ENCODE measurements at places on chromosomes 4 and X. TPM values are rescaled to one million over a fixed set of nuclear protein-coding genes. Genes with fewer than 3 reads are reported as not detected.

Gene GAGE1
- not detected for total RNA-seq

Gene SLC26A1
- 0.18 TPM for total RNA-seq

Gene ETDA
- not detected for total RNA-seq

Gene SYTL5
- 7.4 TPM for total RNA-seq

Gene TEX13C
- not detected for total RNA-seq

Gene GPRASP1
- total RNA-seq, result 1.7 TPM

Gene IL2
- 1.5 TPM for total RNA-seq

Gene DMD
- 60.3 TPM for total RNA-seq

Gene NMU
- total RNA-seq, result not detected

Gene PDCL2
- total RNA-seq, result not detected

Gene ARHGAP6
- 19.1 TPM for total RNA-seq

Gene GPR34
- 10.1 TPM for total RNA-seq

Gene GLA
- total RNA-seq, result not detected

Gene CT45A5
- total RNA-seq, result not detected

Gene TCP11X2
- total RNA-seq, result not detected

Gene AADAT
- total RNA-seq, result 8.8 TPM

Gene CYSLTR1
- total RNA-seq, result 4.2 TPM

Gene CCDC160
- not detected for total RNA-seq

Gene COL4A5
- 99.2 TPM for total RNA-seq

All from stomach (tissue), 19 donors.